ENCODE measurements at places on chromosomes 1 and 21.
A peak's percentile ranks its signal among the peaks of the same experiment; 100 is the strongest.

DNA sequence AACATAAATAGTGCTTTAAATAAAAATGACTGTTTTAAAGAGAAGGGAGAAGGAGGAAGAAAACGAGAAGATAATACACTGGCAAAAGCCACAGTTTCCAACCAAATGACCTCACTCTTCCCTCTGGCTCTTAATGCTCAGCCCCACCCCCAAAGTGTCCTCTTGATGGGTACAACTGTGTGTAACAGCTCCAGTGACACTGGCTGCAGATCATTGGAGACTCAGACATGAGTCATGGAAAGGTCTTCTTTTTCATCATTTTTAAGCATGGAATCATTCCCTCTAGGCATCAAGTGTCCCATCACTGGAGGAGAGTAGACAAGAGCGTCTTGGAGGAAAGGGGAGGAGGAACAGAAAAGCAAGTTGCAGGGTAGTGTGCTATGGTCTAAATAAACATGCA lies 333.0 kb downstream of the PAPPA2 start:
- DNase-seq, result no peak

DNA sequence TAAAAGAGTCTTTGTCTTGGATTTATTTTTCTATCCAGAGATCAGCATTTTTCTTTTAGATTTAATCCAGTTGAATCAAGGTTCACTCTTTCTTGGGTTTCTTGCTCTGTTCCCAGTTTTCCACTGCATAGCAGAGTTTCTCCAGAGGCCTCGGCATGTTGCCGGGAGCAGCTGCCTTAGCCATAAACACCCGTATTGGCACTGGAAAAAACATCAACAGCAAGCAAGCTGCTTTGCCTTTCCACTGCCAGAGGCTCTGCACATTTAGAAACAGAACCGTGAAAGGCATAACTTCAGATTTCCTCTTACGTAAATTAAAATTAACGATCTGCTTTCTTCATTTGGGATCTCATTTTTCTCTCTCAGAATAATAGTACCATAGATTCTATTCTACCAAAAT lies 181.8 kb upstream of the L1TD1 start:
- DNase-seq, result no peak

- DNase-seq, result peak; percentile 29
Observed at GRCh38 chr1:230232371-230232771, 165.3 kb downstream of the GALNT2 start.

- DNase-seq, result no peak
Observed at GRCh38 chr1:187788718-187789117, 960.0 kb downstream of the PLA2G4A start.

DNA sequence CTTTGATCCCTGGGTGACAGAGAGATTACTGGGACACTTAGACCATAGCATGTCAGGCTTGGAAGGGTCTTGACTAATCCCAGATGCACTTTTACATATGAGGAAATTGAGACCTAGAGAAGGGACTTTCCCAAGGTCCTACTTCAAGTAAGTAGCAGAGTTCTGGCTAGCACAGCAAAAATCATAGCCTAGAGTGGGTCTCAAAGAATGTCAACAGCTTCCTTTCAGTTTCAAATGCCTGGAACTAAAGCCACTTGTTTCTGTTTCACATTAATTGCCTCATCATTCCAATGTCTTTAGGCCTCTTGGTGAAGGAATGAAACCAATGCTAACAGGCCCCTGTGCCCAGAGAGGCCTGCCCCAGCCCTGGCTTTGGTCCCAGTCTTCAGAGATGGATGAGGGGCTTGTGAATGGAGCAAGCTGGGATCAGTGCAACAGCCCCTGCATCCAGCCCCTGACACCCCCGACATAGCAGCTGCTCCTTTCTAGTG lies 26.6 kb downstream of the ATF3 start:
- no peak for DNase-seq

DNA sequence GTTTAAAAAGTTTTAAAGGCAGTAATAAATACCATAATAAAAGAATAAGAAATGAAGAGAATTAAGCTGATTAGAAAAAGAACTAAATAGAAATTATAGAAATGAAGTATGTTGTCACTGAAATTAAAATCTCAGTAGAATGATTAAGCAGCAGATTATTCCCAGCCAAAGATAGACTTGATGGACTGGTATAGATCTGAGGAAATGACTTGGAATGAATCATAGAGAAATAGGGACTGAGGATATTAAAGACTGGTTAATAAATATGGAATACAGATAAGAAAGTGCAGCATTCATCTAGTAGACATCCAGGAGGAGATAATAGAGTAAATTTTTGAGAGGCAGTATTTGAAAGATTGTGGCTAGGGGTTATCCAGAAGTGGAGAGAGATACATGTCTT lies 28.7 kb downstream of the MARK1 start:
- no peak for DNase-seq
